Lung (tissue), 17 donors: ENCODE measurements at places on chromosomes 12 and 14. TPM values are rescaled to one million over a fixed set of nuclear protein-coding genes. Genes with fewer than 3 reads are reported as not detected.

DNA sequence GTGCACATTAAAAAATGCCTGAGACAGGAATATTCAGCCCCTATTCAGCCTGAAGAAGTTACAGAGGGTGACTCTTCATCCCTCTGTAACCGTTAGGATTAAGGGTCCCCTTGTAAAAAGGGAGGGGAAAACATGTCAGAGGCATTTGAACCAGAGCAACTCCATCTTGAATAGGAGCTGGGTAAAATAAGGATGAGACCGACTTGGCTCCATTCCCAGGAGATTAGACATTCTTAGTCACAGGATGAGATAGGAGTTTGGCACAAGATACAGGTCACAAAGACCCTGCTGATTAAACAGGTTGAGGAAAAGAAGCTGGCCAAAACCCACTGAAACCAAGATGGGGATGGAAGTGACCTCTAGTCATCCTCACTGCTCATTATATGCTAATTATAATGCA is 19.9 kb upstream of the MDM1 start:
- H3K27me3 ChIP-seq, result no peaks in the 10 kb centered on the region
- H3K4me1 ChIP-seq, result no peaks in the 10 kb centered on the region
- no peak overlapping the region for H3K27ac ChIP-seq
- no peak overlapping the region for H3K4me3 ChIP-seq
- H3K36me3 ChIP-seq, result no peaks in the 10 kb centered on the region

SRGAP1 gene
- 12.4 TPM for total RNA-seq

CPNE6 gene
- not detected for total RNA-seq

LRRC10 gene
- 0.40 TPM for total RNA-seq

AVPR1A gene
- total RNA-seq, result 5.5 TPM
